Myocyte (in vitro differentiated cells): ENCODE measurements at places on chromosomes 2 and 18.

DNA sequence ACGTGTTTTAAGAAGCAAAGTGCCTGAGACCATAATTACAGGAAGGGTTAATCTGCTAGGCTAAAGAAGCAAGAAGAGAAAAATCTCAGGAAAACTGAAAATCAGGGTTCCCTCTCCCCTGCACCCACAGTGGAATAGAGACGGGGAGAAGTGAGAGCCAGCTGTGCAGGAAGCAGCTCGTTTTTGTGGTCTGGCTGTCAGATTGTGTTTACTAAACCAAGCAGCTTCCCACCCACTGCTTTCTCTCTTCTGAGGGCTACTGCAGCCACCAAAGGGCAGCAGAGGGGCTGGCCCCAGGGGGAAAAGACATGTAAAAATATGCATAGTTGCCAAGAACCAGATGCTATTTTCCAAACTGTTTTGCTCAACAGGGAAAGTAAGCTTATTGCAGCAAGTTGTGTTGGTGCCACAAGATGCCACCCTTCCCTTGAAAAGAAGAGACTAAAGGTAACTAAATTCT is 72.6 kb upstream of the THUMPD2 start:
- DNase-seq, result peak; percentile 84

GRCh38 chr2:72210470-72210869 is 62.8 kb upstream of the CYP26B1 start:
- DNase-seq, result no peak

DNA sequence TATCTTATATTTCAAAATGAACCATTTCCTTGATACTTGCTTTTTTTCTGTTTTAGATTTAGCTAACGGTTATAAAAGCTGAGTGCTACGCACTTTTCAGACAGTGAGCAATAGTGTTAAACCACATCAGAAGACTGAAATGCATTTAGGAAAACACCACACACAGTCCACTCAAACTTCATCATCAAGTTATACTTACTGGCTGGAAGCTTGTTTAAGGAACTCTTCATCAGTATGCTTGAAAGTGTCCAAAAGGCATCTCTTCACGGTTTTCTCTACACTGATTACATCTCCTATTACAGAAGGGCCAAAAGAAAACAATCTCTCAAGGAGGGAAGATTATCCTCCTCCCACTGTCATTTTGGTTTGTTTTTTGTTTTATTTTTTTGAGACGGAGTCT is 19.7 kb downstream of the ILKAP start:
- no peak for DNase-seq

DNA sequence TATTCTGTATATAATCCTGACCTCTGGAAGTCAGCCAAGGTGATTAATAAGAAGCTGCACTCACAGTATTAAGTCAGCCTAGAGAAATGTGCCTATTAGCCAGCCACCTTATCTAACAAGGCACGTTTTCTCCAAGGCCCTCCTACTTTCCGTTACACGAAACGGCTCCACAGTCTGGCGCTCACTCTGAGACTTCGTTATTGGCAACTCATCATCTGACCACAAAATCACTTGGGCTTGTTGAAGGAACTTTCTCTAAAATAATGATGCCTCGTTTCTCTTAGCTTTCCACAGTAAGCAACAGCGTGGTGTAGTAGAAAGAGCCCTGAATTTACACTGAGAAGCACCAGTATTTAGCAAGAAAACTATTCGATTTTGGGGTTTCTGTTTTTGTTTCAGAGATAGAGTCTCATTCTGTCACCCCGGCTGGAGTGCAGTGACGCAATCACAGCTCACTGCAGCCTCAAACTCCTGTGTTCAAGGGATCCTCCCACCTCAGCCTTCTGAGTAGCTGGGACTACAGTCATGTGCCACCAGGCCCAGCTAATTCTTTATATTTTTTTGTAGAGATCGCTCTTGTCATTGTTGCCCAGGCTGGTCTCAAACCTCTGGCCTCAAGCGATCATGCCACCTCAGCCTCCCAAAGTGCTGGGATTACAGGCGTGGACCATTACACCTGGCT is 53.6 kb upstream of the SLC14A1 start:
- DNase-seq, result no peak

- DNase-seq, result peak; percentile 79
Measured at GRCh38 chr2:186868344-186868743, 19.4 kb upstream of the ZSWIM2 start.

GRCh38 chr2:195501746-195502145 is 155.3 kb upstream of the SLC39A10 start:
- DNase-seq, result no peak

- DNase-seq, result no peak
Measured at GRCh38 chr2:85179541-85179940, 46.3 kb downstream of the TCF7L1 start.

GRCh38 chr2:210195101-210195852 is 24.1 kb upstream of the KANSL1L start:
- peak; percentile 45 for DNase-seq

GRCh38 chr18:666177-666576 is 8.7 kb downstream of the TYMS start:
- DNase-seq, result no peak

DNA sequence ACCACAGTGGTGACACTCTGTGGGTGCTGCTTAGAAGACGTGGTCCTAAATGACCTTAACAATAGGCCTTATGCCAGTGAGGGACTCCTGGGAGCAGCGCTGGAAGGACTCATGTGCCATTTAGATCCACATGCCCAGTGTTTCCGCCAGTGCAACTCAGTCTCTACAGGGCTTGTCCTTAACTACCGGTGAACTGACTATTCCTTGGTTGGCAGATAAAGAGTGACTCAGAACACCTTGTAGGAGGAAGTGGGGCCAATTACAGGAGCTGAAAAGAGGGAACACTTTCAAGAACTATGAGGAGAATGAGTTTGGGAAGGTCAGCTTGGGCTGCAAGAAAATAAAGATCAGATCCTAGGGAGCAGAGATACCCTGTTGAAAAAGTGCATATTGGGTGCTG is 1.8 kb upstream of the CDK5R2 start:
- DNase-seq, result no peak

DNA sequence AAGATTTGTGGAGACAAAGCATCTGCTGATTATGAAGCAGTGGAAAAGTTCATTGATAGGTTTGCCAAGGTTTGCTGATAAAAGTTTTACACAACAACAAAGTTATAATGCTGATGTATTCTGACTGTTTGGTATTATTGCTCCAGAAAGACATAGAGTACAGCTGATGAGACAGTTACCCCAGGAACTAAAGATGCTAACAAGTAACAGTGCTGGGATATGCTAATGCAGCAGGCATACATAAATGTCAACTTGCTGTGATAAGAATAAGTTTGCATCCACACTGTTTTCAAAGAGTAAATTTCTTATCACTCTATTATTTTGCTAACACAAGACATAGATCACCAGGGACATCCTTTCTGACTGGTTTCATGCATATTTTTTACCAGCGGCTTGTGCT is 1221.3 kb upstream of the CELF4 start:
- no peak for DNase-seq

DNA sequence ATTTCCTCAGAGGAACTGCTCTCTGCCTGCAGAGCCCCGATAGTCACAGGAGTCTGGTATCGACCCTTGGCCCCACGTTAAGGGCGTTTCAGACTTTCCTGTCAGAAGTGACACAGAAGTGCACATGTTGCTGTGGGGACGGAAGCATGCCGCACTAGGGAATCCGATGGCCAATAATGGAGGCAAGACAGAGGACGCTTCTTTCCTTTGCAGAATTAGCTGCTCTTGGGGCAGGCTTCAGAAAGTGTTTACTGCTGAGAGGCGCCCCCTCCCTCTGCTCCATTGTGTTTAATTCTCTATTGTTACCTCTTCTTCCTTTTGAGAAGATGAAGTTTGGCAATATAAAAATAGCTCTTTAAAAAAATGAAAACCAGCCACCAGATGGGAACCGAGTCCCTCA is 118.6 kb upstream of the EML6 start:
- no peak for DNase-seq

DNA sequence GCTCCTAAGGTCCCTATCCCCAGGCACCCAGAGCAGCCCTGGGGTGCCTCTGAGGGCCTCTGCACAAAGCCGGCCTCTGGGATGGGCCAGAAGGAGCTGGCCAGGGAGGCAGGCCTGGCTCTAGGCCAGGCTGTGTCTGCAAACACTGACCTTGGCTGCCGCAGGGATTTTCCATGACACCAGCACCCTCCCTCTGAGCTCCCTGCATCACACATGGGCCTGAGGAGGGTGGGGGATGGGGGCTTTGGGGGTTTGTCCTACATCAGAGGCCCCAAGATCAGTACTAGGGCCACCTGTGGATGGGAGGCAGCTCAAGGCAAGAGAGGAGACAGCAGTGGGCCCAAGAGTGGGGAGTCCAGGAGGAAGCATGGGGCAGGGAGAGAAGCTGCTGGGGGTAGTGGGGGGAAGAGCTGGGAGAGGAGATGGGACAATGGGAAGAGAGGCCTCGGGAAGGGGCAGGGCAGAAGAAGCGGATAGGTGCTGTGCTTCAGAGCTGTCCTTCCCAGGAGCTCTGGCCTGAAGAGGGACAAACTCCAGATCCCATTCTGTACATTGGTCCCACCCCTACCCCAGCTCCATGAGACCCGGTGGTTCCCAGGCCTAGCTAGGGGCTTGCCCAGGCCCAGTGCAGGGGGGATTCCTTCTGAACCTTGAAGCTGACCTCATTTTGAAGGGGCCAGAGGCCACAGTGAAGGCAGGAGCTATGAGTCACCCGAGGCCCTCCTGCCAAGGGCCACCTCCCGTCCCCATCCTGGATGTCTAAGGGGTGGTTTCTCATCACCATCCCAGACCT is 28.0 kb downstream of the KCNK3 start:
- peak; percentile 61 for DNase-seq
